ENCODE measurements at places on chromosomes 2 and 18.

- no peak for DNase-seq
Measured at GRCh38 chr18:13700153-13700552, 26.2 kb downstream of the FAM210A start.

DNA sequence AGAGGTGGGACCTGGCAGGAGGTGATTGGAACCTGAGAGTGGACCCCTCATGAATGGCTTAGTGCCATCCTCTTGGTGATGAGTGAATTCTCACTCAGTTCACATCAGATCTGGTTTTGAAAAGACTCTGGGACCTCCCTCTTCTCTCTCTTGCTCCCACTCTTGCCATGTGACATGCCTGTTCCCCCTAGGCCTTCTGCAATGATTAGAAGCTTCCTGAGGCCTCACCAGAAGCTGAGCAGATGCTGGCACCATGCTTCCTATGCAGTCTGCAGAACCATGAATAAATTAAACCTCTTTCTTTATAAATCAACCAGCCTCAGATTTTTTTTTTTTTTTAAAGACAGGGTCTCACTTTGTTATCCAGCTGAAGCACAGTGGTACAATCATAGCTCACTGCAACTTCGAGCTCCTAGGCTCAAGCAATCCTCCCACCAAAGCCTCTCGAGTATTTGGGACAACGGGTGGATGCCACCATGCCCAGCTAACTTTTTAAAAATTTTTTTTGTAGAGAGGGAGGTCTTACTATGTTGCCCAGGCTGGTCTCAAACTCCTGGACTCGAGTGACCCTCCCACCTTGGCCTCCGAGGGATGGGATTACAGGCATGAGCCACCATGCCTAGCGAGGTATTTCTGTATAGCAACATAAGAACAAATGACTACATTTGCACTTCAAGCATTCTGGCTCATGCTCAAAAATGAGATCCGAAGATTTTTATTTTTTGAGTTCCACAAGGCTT lies 2.0 kb upstream of the ZFAND2B start:
- DNase-seq, result no peak

DNA sequence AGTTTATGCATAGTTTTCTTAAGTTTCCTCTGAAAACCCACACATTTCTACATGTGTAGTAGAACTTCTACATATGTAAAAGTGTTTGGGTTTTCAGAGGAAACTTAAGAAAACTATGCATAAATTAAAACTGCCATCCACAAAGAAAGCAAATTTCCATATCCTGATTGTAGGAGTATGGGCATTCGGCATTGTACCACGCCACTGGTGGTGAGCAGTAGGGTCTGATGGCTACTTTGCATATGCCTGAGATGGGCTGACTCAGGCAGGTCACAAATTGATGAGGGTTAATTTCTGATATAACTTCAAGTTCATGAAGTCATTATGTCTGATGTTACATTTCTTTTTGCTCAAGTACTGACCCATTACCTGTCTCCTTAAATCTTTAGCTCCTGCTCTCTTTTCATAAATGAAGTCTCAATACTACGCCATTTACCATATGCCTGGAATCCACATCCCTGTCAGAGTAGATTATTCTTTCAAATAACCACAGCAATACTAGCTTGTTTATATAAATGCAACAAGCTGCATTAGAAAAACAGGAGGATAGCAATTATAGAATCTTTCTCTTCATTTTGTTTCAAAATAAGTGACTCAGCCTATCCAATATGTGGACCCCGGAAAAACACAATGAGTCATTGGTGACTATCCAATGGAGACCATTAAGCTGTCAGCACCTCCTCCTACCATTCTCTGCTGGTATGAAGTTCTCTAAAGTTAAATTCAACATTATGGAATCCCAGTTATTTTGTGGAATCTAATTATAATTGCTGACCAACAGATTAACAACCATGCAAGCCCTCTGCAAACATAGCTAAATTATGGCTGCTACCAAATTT lies 355.2 kb upstream of the UBE2E3 start:
- peak; percentile 99 for DNase-seq

DNA sequence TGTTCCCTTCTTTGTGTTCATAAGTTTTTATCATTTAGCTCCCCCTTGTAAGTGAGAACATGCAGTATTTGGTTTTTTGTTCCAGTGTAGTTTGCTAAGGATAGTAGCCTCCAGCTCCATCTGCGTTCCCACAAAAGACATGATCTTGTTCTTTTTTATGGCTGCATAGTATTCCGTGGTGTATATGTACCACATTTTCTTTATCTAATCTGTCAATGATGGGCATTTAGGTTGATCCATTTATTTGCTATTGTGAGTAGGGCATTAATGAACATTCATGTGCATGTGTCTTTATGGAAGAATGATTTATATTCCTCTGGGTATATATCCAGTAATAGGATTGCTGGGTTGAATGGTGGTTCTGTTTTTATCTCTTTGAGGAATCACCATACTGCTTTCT lies 33.4 kb downstream of the CARF start:
- DNase-seq, result no peak

- DNase-seq, result no peak
Measured at GRCh38 chr2:149080971-149081370, 42.5 kb downstream of the LYPD6B start.

- no peak for DNase-seq
Measured at GRCh38 chr2:182854375-182855105, 11.9 kb downstream of the FRZB start.

DNA sequence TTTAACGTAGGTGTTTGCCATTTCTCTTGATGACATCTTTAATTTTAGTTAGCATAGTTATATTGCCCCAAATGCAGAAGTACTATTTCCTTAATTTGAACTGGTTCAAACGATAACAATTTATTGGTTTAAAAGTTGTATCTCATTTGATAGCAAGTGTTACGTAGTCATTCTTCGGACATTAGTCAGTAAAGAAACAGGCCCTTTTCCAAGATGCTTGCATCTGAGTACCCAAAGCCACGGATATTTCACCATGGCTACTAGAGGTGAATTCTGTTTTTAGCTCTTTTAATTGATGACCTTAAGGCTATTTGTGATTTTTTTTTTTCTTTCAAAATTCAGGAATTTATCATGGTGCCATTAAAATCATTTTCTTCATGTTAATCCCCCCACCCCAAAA lies 32.1 kb downstream of the GLS start:
- peak; percentile 47 for DNase-seq

DNA sequence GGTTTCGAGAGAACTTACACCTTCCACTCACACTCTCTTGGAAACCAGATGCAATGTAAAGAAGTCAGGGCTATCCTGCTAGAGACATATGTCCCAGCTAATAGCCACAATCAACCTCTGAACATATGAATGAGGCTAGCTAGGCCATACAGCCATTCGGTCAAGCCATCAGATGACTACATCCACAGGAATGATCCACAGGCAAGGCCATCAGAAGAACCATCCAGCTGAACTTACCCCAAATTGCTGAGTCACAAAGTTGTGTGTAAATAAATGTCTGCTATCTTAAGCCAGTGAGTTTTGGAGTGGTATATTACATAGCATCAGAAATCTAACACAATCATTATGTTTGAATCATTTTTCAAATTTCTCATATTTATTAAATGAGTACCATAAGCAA lies 5.2 kb upstream of the SPAST start:
- DNase-seq, result peak; percentile 8

DNA sequence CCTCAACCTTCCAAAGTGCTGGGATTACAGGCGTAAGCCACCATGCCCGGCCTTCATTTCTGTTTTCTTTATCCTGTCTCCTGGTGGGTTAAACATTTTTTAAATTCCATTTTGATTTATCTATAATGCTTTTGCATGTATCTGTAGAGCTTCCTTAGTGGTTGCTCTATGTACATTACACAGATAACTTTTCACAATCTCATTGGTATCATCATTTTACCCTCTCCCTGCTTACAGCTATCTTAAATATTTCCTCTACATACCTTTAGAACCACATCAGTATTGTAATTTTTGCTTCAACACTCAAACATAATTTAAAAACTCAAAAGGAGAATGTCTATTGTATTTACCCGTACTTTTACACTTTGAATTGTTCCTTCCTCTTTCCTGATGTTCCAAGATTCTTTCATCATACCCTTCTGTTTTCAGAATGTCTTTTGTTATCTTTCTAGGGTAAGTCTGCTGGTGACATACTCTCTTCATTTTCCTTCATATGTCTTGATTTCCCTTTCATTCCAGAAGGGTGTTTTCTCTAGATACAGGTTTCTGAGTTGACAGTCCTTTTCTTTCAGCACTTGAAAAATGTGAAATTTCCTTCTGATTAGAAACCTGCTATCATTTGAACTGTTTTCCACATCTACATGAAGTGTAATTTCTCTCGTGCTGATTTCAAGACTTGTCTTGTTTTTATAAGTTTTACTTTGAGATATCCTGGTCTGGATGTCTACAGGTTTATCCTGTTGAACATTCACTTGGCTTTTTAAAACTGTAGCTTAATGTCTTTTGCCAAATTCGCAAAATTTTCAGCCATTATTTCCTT lies 21.9 kb downstream of the PPP3R1 start:
- DNase-seq, result peak; percentile 71

All from fibroblast of skin of right quadriceps (primary cell).